ENCODE measurements at places on chromosomes 6 and 20.

- peak; percentile 35 for DNase-seq
Measured at GRCh38 chr20:33053291-33054106, at the start of gene BPIFB3. BPIFB3 (plus strand) TSS chr20:33053903; CDS start chr20:33055436, 1,533 bp downstream.

DNA sequence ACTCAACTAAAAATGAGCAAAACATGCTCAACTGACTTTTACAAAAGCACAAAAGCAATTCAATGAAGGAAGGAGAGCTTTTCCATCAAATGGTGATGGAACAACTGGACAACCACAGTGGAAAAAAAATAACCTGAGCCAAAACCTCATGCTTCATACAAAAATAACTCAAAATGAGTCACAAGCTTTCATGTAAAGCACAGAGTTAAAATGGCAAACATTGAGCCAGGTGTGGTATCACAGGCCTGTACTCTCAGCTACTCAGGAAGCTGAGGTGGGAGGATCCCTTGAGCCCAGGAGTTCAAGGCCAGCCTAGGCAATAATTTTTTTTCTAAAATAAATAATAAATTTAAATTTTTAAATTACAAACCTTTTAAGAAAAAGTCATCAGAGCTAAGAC is 18.4 kb upstream of the HLA-G start:
- DNase-seq = no peak

DNA sequence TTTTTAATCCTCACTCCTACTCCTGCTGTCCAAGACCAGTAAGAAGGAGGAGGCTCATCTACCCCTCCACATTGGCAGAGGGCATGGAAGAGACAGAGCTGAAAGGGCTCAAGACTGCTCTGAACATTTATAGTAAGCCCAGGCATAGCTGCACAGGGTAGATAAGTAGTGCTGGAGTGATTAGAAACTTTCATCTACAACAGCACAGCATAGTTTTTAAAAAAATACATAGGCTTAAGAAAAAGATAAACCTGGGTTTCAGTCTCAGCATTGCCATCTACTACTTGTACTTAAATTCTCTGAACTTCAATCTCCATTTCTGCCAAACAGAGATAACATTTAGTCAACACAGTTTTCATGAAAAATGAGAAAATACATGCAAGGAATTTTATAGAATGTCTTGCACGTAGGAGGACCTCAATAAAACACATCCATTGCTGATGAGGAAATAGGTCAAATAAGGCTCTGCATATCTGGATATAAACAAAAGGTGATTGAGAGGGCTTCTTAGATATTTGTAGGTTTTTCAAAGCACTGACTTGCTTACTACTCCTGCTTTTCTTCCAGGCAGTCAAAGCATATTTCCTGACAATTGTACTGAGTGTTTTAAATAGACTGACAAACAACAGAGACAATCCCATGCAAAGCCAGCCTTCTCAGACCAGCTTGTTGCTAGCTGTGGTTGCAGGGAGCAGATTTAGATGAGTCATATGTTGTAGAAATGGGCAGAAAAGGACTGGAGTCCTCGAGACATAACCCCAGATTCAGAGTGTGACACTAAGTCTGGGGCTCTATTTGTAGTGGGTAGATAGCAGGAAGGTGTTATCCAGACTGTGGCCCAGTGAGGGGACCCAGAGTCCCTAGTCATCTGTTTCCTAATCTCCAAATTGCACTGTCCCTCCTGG is 107.4 kb upstream of the TAB2 start:
- no peak for DNase-seq

- DNase-seq = no peak
Measured at GRCh38 chr20:37526839-37527637, 638 bp downstream of the BLCAP start.

DNA sequence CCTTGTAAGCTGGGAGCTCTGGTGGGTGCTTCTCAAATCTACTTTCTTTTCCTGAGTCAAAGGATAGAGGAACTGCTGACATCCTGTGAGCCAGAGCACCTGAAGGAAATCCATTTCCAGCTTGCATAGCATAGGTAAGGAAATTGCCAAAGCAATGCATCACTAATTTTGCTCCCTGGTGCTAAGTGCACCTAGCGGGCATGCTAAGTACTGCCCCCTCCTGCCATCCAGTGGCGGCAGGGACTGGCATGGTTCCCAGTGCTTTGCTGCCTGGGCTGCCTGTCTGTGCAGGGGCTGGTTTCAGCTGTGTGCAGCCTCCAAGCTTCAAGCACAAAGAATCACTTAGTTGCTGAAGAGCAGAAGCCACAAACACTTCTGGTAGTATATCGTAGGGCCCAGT is 63.9 kb downstream of the FARS2 start:
- no peak for DNase-seq

DNA sequence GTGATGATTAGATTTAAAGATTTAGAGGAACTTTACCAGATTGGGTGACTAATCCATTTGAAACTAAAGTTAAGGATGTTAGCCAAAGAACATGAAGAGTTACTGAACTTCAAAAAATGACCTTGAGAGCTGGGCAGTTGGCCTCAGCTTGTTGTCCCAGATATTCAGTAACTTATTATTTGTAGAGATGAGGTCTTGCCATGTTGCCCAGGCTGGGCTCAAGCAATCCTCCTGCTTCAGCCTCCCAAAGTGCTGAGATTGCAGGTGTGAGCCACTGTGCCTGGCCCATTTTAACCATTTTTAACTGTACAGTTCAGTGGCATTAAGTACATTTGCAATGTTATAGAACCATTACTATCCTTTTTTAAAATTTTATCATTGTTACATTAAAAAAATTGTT is 161.5 kb downstream of the SLC16A10 start:
- no peak for DNase-seq

DNA sequence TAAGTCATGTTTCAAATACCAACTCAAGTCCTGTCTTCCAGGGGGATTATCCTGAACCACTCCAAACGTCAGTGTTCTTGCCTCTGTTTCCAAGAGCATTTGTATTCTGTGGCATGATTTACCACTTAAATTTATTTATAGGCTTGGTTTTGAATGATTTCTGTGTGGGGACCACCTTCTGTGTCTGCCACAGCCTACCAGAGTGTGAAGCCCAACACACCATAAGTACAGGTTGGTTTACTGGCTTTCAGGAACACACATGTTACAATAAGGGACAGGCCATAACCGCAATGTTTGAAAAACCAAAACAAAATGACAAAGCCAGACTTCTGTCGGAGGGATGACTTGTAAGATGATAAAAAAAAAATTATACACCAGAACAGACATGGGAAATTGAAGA is 56.5 kb upstream of the MAP3K7 start:
- no peak for DNase-seq

DNA sequence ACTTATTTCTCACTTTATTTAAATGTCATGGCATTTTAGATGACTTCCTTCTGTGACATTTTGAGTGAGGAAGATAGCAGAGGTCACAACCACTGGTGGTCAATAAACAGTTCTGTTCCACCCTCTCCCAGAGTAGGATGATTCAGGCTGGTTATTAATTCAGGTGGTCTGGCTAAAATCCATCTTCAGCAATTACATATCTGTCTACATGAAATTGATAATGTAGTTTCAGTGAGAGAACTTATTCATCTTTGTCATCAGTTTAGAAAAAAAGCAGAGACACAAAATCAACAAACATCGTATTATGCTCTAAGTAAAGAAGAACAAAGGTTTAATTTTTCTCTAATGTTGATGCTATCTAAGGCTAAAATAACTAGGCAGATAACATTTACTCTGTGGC is 525.5 kb downstream of the TENT5A start:
- DNase-seq = no peak

- DNase-seq = no peak
Measured at GRCh38 chr6:101126501-101126900, 245.4 kb upstream of the ASCC3 start.

DNA sequence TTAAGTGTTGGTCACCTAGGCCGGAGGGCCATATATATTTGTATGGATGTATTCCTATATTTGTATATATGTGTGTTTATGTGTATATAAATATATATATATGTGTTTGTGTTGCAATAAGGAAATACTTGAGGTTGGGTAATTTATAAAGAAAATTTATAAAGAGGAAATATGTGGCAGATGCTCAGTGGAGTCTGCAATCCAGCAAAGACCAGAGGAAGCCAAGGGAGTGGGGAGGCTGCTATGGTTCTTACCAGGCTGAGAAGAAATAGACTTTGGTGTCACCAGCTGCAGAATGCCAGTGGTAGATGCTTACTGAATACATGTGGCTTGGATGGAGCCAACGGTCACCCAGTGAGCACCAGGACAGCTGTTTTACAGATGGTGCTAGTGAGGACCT is 97.4 kb upstream of the ELOVL5 start:
- DNase-seq = no peak

DNA sequence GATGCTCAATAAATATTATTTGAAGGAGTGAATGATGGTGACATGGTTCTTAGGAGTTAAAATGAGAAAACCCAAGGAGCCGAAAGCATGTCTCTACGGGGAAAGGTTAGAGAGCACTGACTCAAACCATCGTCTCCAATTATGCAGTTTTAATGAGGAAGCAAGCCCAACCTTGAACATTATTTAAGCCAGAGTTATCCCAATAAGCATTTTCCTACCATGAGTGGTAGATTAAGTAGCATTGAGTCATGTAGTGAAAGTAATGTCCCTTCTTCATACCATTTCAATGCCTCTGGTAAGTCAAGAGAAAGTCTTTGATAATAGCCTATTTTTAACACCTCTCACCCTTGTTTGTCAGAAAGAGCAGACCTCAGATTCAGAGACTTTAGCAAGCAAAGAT is 13.5 kb downstream of the TSHZ2 start:
- no peak for DNase-seq

- DNase-seq = no peak
Measured at GRCh38 chr6:41027241-41027640, 11.8 kb downstream of the UNC5CL start.

DNA sequence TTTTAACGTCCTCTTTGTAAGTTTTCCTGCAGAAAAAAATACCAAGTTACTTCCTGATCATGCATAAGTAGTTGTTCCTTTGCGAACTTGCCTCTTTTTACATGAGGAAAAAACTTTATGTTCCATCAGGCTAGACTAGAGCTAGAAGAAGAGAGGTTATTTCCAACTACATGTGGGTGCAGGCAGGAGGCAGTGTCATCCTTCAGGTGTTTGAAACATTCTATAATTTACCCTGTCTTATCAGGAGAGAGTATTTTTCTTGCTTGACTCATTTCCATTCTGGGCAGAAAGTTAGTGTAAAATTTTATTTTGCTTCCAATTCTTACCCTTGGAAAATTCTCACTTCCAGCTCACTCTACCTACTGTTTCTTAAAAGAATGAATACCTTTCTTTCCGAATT is 28.5 kb upstream of the EPHA7 start:
- DNase-seq = no peak

GRCh38 chr20:58243653-58244410 is 15.4 kb upstream of the ANKRD60 start:
- DNase-seq = no peak
